ENCODE measurements at places on chromosomes 7 and 10.

DNA sequence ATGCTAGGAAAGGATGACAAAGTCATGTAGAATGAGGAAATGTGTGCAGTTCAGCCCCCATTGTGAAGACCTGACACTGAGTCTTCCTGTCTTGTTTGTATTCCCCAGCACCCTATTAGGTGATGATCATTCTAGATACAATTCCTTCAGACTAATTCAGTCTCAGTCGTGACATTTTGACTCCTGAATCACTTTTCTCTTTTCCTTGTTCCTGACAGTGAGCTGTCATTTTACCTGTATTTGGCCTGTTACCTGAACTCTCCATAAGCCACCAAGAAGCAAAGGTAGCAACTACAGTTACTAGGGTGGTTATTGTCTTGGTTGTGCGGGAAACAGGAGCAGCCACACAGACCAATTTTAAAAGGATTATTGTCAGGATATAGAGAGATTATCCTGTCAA is 111.4 kb upstream of the TAC1 start:
- no peak for DNase-seq

- no peak for DNase-seq
These were observed 228.2 kb downstream of the CHRM2 start for GRCh38 chr7:137096607-137097006.

DNA sequence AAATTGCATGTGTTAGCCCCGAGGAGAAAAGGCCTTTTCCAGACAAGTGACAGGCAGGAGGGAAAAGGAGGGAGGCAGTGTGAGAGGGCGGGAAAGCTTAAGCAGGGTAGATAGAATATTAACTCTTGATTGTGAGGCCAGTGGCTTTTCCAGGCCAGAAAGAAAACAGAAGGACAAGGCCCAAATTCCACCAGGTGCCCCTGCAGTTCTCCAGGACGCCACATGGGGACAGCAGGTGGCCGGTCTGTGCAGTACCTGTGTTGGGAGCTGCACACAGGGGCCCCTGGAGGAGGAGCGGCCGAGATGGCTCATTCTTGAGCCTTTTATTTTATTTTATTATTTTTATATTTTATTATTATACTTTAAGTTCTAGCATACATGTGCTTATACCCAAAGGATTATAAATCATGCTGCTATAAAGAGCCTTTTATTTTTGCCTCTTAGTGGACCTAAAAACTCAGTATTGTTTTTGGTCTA is 141.3 kb upstream of the KLF14 start:
- no peak for DNase-seq

DNA sequence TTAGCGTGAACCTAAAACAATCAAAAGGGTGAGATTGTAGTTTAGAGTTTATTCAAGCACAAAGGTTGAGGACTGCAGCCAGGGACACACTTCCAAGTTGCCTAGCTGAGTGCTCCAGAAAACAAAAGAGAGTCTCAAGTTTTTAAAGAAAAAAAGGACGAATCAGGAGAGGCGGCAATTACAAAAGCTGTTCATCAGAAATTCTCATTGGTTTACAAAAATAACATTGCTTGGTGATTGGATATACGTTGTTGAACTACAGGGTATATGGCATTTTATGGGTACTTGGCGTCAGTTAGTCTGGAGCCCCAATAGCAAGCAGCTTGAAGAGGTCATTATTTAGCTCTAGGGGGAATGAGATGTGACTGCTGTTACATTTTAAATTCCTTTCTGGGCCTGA is 11.5 kb downstream of the ZNF438 start:
- no peak for DNase-seq

- no peak for DNase-seq
These were observed 95.7 kb downstream of the BICC1 start for GRCh38 chr10:58608351-58608750.

- DNase-seq, result no peak
These were observed 44.5 kb downstream of the MKI67 start for GRCh38 chr10:128081720-128082119.

GRCh38 chr10:13827076-13827797 is 240.5 kb downstream of the PRPF18 start:
- no peak for DNase-seq

DNA sequence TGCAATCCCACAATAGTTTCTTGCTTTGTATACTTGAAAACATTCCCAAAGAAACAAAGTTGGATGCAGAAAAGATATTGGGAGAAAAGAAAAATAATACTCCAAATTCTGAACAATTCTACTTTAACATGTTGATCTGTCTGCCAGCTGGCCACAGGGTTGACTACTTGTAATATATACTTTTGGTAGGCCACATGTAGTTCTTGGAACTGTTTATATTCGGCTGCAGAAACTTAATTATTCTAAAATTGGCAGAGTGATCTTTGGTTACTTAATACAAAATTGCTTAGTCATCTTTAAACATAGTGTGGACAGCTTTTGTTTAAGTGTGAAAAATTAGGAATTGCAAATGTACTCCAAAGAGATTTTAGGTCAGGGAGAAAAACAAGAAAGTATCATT is 76.0 kb downstream of the CALD1 start:
- no peak for DNase-seq

- DNase-seq, result no peak
These were observed 26.5 kb upstream of the RBM20 start for GRCh38 chr10:110617425-110618229.

DNA sequence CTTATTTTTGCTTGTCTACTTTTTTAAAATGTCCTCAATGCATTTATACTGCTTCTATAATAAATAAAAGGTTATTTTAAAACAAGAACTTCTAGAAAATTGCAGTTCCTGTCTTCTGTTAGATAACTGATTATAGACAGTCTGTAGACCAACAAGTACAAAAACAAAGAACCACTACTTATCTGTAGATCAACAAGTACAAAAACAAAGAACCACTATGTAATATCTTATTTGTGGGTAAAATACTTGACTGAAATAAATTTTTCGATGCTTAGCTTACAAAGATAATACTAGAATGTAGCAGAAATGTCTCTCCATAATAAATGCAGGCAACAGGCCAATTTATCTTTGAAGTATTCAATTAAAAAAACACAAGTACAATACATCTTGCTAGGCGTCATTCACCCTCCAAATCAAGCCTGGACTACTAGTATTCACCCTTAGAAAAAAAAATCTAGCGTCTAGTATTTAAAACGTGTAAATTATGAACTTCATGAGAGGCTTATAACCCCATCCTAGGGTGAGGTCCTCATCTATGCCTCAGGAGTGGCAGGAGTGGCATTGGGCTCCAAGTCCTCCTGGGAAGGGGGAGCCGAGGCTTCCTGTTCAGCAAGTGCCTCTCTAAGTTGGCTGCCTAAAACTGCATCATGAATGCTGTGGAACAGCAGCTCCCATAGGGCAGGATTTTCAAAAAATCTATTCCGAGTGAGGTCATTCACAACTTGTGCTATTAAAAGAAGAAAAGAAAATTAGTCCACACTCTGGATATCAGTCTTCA is 26.6 kb downstream of the PSMC2 start:
- no peak for DNase-seq

GRCh38 chr10:58795560-58795959 is 282.9 kb downstream of the BICC1 start:
- DNase-seq, result no peak

GRCh38 chr7:94421681-94422080 is 27.0 kb downstream of the COL1A2 start:
- no peak for DNase-seq

DNA sequence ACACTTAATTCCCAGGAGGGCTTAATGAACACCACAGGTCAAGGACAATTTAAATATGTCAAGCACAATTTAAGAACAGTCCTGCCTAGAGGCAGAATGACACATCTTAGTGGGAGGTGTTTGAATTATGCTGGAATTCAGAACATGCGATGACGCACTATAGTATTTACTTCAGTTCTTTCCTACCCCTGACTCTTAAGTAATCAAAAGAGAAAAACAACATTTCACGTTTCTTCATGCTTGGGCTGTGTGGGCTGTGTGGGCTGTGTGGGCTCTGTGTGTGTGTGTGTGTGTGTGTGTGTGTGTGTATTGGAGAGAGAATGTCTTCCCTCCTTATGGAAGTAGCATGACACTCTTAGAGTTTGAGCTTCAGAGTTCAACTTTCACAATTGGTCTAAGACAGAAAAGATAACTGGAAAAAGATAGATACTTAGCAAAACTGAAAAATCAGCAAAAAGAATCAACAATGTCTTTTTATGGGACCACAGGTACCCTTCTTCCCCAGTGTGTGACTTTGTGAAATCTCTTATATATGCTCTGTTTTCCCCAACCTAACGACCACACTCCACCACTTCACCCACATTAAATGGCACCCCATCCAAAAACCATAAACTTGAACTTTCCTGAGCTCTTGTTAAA is 33.7 kb upstream of the CABCOCO1 start:
- no peak for DNase-seq

DNA sequence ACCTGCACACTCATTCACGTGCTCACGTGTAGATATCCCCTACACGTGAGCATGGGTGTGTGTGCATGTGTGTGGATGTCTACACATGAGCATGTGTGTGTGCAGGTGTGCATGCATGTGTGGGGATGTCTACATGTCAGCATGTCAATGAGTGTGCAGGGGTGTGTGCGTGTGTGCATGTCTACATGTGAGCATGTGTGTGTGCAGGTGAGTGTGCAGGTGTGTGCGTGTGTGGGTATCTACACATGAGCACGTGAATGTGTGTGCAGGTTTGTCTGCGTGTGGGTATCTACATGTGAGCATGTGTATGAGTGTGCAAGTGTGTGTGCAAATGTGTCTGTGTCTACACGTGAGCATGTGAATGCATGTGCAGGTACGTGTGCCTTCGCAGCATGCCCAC is 274.8 kb downstream of the PTPRN2 start:
- DNase-seq, result no peak

DNA sequence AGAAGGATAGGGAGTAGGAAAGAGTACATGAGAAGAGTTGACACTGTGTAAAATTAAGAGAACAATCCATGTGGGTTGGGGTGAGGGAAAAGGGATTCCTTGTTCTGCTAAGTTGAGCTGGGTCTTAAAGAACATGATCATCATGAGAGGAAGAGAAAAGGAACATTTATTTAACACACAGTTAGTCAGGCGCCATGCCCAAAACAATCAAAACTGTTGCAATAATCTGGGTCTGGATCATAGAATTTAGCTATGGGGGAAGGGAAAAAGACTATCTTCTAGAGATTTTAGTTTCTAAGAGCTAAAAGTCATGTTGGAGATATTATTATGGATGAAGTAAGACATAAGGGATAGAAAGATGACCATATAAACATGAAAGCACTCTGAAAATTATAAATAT is 178.9 kb downstream of the SEM1 start:
- DNase-seq, result no peak

- DNase-seq, result no peak
These were observed 150.7 kb downstream of the BTAF1 start for GRCh38 chr10:92074126-92074887.

- DNase-seq, result no peak
These were observed 219.9 kb downstream of the TCF7L2 start for GRCh38 chr10:113169853-113170460.

DNA sequence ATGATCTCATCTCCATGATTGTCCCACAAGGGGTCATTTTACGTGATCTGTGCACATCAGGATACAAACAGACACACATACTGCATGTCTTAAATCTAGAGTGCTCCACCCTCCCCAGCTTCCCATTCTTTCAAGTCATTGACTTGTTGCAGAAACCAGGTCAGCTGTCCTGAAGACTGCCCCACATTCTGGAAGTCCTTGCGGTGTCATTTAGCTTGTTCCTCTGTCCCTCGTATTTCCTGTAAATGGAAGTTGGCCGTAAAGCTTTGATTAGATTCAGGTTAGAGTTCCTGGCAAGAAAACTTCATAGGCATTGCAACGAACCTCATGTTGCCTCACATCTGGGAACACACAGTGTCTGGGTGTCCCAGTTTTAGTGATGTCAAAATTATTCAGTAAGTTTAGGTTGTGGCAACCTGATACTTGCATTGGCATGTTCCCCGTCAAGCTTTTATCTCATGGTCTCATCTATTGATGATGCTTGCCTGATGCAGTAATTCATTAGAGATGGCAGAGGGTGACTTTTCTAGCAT is 417.4 kb upstream of the GALNT17 start:
- DNase-seq, result no peak

GRCh38 chr7:77858278-77858677 is 59.7 kb downstream of the PHTF2 start:
- no peak for DNase-seq

DNA sequence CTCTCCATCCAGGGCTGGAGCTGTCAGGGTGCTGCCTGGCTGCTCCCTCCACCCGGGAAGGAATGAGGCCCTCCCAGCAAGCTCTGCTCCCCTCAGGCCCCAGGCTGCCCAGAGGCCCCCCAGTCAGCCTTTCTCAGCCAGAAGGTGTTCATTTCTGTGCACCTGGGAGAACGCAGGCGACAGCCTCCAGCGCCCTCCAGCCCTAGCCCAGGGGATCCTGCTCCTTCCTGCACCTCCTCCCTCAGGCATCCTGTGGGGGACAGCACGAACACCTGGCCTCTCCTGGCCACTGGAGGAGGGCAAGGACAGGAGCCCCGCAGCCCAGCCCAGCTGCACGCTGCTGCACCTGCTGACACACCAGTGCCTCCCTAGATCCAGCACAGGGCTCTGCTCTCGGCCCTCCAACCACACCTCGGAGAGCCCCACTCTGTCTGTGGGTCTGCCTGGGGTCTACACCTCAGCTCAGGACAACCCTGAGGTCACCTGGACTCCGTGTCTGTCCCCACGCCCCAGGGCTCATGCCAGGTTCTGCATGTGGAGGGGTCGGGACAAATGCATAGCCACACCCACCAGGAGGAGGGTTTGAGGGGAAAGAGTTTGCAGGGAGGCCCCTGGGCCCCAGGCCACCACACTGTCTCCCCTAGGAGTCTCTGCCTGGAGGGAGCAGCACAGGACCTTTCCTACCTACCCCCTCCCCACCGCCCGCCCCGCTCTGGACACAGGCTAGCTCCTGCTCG is 7.4 kb upstream of the PWWP2B start:
- DNase-seq, result no peak

DNA sequence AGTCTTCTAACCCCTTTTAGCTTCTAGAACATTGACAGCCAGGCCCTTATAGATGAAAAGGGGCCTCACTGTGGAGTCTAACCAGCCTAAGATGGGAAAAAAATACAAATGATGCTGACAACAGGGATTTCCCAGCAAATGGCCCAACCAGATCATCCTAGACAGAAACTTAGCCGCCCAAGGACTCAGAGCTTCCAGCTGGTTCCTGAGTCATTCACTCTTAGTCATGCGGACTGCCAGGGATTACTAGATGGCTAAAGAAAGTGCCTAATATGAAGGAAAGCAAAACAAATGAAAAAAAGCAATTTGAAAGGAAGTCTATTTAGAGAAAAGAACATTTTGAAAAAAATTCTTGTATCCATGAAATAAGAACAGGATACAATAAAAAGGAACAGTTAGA is 23.7 kb downstream of the TSPAN14 start:
- DNase-seq, result no peak

- no peak for DNase-seq
These were observed 1.4 kb downstream of the SOSTDC1 start for GRCh38 chr7:16463949-16464715.

Data from activated CD4-positive, alpha-beta T cell treated with anti-CD3 and anti-CD28 coated beads for 4 hours (primary cell).